ENCODE measurements at places on chromosomes 11 and 22. TPM values are rescaled to one million over a fixed set of nuclear protein-coding genes. Genes with fewer than 3 reads are reported as not detected.

GRCh38 chr11:123408619-123409455 lies 21.2 kb upstream of the GRAMD1B start:
- DNase-seq: no peak

DNA sequence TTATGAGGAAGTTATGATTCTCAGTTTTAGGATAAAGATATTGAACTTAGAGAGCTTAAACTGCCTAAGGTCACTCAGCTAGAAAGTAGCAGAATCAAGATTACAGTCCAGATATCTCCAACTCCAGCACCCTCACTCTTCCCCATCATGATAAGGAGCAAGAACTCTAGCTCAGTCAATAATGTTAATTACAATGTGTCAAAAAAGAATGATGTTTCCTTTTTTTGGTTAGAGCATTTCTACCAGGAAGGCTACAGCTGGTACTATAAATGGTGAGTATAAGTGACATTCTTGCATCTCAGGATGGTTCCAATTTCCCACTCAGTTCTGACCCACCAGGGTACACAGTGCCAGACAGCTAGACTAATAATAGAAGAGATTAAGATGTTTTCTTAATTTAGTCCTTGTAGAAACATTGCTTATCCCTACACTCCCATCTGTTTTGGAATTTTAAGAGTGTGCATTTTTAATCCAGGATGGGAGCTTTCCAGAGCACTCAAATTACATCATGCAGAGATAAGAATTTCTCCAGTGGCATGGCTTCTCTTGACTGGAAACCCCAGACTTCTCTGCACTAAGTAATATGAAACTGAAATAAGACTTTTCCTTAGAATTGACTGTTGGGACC lies 21.6 kb upstream of the BBOX1 start:
- DNase-seq: no peak

TIMP3 gene
- 63.3 TPM for total RNA-seq

GRCh38 chr11:133782116-133782725 lies 63.1 kb downstream of the SPATA19 start:
- DNase-seq: no peak

GRCh38 chr11:128497061-128497775 lies 90.1 kb downstream of the ETS1 start:
- peak; percentile 90 for DNase-seq

DNA sequence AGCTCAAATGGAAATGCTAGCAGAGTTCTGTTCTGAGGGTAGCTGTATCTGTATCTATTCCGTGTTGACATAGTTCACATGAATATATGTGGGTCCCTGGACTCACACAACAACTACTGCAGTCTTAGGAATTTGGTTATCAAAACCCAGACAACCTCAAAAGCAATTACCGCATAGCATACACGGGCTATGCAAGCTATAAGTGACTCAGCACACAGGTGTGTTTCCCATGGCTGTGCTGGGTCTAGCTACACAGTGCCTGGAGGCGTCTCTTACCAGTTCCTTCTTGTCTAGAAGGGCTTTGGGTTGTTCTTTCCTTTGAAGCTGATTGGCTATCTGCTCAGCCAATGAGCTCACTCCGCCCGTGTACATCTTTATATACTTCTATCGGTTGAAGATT lies 98.2 kb upstream of the BID start:
- DNase-seq: no peak

DNA sequence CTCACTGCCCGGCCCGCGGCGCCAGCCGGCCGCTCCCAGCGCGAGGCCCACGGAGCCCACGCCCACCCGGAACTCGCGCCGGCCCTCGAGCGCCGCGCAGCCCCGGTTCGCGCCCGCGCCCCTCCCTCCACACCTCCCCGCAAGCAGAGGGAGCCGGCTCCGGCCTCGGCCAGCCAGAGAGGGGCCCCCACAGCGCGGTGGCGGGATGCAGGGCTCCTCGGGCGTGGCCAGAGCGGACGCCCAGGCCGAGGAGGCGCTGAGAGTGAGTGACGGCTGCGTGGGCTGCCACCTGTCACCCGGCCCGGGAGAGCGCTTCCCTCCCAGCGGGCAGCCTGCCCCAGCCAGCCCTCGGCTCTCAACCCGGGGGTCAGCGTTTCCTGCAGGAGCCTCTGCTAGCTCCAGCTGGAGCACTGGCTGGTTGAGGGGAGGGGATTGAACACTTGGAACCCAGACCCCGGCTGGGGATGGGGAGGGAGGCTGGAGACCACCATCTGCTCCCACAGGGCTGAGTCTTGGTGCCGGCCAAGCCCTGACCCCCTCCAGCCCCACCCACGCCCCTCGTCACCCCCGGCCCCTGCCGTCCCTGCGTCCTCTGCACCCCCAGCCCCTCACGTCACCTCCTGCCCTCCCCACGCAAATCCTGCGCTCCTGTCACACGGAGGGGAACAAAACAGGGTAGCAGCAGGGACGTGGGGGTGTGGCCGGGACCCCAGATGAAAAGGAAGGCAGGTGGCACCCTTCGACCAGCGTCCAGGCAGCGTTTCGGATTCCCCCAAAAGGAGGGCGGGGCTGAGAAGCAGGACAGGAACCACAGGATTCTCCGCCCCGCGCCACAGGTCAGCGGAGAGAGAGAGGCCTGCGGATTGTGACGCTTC lies 157.0 kb downstream of the BRD1 start:
- no peak for DNase-seq

All from MG63 (cell line).